ENCODE measurements at places on chromosomes 7 and 10.

DNA sequence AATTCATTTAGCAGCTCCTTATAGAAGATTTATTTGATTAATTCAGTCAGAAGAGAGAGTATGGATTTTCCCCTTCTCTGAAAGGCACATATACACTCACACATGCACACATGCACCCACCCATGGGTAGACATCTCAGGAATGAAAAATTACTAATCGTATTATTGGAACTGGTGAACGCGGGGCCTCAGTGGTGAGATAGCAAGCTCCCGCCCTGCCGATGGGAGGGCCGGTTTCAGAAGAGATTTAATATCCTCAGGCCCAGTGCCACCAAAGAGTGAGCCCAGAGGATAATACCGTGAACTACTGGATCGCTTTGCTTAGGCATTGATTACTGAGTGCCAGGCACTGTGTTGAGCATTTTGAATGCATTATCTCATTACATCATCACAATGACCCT lies 38.0 kb upstream of the EMX2 start:
- no peak for DNase-seq

DNA sequence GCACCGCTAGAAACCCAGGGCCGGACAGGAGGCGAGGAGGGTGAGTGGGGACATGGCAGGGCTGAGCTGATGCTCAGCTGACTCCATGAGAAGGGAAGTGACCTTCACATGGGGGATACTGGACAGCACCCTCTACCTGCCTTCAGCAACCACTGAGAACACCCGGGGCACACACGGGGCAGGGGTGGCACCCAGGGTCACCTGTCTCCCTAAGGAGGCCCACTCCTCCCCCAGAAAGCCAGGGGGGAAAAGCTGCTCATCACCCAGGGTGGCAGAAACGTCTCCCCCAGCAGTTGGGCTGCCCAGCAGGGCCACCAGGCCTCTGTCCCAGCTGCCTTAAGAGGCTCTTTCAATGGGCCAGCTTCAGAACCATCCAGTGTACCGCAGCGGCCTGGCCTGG lies 159.7 kb downstream of the RNF216 start:
- DNase-seq, result no peak

DNA sequence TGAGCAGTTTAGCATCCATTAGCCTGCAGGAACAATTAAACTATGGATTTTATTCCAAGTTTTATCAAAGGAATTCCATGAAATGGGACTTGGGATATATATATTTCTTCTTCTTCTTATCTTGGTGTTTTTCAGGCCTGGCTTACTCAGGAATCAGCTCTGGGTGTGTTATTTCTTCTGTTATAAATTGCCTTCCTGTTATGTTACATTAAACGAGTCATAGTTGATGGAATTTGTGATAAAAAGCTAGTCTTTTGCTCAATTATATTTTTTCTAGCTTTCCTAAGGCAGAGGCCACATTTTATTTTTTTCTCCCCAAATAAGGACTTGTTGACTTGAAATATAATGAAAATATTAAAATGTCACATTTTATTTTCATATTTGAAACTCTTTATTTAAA lies 141.3 kb downstream of the EPC1 start:
- no peak for DNase-seq

GRCh38 chr10:112716924-112717413 lies 233.1 kb upstream of the TCF7L2 start:
- no peak for DNase-seq
